ENCODE measurements at places on chromosomes 5 and 9.

- DNase-seq = no peak
Observed at GRCh38 chr5:18050776-18051175, 416.5 kb downstream of the TAF11L14 start.

DNA sequence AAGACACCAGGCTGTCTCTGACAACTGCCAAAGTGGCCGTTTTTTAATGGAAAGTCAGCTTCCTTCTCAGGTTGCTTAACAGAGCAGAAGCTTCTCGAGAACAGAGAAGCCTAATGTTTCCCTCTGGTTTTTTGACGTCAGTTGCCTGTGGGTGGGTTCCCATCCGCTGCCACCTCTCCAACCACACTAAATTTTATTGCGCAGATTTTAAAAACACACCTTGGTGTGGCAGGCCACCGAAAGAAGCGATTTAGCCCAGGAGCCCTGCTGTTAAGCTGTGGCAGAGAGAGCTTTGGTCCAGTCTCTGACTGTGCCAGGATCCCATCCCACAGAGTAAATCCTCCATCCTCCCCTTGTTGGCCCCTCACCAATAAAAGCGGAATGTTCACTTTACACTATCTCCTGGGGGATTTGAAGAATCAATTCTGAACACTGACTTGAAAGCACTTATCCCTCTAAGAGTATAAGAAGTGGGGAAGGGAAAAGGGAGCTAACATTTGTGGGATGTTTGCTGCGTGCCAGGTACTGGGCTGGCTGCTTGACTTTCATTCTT lies 181.6 kb downstream of the AOPEP start:
- peak; percentile 78 for DNase-seq

DNA sequence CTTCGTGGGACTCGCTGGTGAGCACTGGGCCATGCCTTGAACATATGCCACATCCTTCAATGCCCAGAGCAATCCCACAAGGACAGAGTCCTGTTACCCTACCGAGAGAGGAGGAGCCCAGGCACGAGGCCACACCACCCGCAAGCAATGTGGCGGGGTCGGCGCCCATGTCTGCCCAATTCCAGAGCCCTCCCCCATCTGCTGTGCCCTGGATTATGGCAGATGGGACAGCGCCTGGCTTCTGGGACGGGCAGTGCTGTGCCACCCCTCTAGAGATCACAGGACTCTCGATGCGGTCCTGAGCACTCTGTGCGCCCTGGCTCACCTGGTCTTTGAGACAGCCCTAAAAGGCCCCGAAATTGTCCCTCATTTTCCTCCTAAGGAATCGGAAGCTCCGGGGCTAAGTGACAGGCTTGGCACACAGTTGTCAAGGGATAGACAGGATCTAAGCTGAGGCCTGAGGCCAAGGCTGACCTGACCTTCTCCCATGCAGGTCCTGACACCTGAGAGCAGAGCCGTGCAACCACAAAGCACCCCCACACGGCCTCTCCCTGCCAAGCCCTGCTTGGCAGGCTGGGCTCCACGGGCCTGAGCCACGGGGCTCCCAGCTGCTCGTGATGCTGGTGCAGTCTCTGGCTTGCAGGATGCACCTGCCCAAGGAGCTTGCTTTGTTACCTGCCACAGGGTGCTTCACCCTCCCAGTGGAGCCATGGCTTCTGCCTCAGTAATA lies 48.8 kb downstream of the PRRT1B start:
- no peak for DNase-seq

- no peak for DNase-seq
Observed at GRCh38 chr5:129124608-129125007, 30.1 kb downstream of the ISOC1 start.

- peak; percentile 70 for DNase-seq
Observed at GRCh38 chr9:98318834-98319478, 63.5 kb upstream of the TBC1D2 start.

- no peak for DNase-seq
Observed at GRCh38 chr5:23412515-23412914, 94.9 kb upstream of the PRDM9 start.

GRCh38 chr5:527646-528628 lies 3.7 kb upstream of the SLC9A3 start:
- no peak for DNase-seq

- DNase-seq = no peak
Observed at GRCh38 chr9:118263949-118264348, 559.7 kb downstream of the TLR4 start.

DNA sequence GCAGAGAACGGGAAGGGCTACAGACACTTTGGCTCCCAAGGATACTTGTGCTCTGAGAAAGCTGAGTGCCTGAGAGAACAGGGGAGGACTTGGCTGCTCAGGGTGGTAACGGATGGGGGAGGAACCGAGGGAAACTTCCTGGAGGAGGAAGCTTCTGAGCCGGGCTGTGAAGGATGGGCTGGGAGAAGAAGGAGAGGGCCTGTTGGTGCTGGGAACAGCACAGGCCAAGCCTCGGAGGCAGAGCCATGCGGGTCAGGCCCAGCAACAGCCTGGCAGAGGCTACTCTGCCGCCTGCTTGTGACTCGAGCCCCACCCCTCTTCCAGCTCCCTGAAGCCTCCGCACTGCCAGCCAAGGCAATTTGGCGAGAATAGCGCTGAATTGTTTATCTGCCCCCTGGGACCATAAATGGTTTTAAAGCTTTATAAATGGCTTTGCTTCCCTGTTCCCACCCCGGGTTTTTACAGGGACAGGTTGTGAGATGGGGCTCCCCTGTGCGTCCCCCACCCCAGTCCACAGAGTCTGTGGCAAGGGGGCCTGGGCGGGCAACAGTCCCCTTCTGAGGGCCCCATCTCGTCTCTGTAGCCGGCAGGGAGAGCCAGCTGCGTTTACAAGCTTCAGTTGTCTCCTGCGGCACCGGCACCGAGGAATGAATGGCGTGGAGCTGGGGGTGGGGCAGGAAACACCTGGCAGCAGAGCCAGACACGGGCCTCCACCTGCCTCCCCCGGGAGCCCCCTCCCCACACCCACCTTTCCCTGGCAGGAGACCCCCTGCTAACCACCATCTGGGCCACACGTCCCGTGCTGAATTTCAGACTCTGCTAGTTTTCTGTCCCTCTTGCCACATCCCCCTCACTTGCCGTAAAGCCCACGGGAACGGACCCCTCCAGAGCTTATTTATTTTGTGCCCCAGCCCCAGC lies 24.4 kb downstream of the FAM163B start:
- no peak for DNase-seq

GRCh38 chr5:130102960-130103359 lies 198.7 kb downstream of the CHSY3 start:
- DNase-seq = peak; percentile 47

DNA sequence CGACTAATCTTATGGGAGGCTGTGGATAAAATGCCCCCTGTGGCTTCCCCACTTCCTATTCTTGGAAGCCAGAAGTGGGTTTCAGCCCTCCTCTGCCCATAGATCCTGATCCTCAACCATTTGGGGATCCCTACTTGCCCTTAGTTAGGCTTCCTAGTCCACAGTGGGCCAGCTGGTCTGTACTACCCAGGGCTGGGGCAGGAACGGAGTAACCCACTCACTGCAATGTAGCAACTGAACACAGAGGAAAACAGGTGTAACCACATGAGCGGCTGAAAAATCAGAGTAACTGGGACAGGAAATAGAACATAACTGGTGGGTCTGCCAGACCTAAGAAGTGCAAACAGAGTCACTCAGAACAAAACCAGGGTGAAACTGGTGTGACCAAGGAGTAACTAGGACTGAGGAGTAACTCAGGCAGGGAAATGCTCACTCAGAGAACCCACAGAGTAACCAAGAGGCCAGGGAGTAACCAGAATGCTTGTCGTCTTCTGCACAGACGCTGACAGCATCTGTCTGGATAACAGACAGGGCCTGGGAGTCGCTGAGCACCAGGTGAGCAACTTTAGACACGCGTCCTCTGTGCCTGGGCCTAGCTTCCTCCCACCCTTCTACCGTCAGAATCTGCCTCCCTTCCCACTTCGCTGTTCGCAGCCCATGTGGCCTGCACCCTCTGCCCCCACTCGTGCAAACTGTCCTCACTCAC lies 1.0 kb downstream of the AQP3 start:
- no peak for DNase-seq

DNA sequence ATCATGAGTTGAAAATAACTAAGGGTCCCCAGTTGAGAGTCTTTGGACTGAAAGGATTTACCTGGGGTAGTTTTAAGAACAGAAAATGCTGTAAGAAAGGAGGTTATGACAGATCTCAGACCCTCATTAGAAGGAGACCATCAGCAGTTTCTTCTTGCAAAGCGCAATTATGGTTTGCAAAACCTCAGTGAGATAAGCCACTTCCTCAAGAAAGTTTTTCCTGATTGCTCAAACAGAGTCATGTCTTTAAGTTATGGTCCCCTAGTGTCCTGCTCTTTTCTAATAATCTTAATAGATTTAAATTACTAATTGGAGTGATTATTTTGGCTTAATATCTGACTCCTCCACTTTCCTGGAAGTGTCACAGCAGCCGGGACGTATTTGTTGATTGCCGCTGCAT lies 293.2 kb upstream of the KLF4 start:
- no peak for DNase-seq

DNA sequence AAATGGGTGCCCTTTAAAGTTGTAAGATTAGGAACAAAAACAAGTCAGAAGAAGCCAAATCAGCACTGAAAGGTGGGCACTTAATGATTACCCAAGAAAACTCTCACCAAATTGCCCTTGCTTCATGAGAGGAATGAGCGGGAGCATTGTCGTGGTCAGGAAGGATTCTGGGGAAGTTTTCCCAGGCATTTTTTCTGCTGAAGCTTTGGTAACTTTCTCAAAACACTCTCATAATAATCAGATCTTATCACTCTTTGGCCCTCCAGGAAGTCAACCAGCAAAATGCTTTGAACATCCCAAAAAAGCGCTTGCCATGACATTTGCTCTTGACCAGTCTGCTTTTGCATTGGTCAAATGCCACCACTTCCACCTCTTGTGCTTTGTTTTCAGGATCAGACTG lies 10.4 kb upstream of the PCDHGC3 start:
- DNase-seq = peak; percentile 37

GRCh38 chr5:15992918-15993317 lies 186.7 kb downstream of the MARCHF11 start:
- DNase-seq = peak; percentile 67

DNA sequence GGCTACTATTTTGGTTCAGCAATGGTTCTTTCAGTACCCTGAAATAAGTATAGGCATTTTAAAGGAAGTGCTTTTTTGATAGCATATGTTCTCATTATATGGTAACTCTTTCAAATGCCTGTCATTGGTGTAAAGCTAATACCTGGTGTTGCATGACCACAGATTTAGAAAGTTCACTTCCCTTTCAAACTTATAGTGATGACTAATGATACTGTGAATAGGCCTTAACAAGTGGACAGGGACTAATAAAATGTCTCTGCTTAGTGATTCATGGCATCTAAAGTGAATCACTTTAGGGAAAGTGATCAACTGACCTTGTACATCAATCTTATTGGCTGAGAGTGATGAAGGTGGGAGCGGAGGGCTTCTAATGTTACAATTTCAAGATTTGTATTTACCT lies 21.6 kb downstream of the MRPL22 start:
- peak; percentile 28 for DNase-seq

- DNase-seq = no peak
Observed at GRCh38 chr9:137167277-137167746, 2.5 kb downstream of the LRRC26 start.

DNA sequence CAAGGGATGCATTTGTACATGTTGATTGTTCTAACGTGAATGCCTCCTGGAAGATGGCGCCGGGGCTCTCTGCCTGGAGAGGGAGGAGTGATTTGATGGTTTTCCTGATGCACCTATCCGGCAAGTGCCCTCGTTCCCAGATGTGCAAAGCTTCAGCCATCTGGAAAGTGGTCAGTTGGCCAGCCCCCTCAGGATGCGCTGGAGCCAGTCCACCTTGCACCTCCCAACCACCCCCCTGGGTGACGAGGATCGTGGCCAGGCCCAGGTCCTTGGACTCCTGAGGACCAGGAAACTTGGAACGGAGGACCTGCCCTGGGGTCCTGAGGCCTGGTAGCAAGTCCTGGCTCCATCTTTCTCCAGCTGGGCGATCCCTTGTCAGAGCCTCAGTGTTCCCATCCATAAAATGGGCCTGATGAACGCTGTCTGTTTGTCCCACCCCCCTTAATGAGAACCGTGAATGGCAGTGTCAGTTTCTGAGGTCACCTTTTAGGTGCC lies 23.6 kb upstream of the RNU6ATAC start:
- DNase-seq = no peak

DNA sequence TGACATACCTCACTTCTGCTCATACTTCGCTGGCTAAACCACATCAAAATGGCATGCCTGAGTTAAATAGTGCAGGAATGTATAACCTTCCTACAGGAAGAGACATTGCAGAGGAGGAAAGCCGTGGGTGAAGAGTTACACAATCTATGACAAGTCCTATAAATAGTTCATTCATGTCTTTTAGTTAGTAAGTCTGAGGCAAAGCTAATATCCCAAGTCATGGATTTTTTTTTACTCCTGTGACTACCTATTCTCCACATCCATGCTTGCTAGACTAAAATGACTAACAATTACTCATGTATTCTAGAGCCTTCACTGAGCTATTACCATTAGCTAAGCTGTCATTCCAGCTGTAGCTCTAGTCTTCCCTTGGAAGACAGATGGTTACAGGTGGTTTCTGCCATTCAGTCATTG lies 391.3 kb downstream of the NR2F1-AS1 start:
- peak; percentile 98 for DNase-seq

- no peak for DNase-seq
Observed at GRCh38 chr9:90939351-90939750, 137.7 kb downstream of the SYK start.

DNA sequence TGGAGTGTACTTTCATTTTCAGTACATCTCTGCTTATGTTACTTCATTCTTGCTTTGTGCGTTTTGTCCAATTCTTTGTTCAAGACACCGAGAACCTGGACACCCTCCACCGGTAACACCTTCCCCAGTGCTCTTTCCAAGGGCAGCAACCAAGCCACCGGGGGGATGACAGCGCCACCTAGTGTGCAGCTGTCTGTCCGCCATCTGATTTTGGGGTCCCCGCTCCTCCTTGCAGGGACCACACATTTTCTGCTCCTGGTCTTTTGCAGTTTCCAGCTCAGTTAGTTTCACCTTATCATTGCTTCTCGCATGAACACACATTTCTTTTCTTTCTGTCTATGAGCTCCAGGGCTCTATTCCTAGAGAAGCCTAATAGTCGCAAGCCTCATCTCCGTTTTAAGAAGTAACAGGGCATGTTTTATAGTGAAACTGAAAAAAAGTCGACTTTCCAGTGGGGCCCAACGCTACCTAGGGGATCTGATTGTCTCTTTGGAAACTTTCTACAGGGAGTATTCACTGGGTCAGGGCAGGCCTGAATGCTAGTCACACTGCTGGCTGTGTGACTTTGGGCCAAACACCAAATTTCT lies 152.1 kb downstream of the FSTL4 start:
- no peak for DNase-seq

DNA sequence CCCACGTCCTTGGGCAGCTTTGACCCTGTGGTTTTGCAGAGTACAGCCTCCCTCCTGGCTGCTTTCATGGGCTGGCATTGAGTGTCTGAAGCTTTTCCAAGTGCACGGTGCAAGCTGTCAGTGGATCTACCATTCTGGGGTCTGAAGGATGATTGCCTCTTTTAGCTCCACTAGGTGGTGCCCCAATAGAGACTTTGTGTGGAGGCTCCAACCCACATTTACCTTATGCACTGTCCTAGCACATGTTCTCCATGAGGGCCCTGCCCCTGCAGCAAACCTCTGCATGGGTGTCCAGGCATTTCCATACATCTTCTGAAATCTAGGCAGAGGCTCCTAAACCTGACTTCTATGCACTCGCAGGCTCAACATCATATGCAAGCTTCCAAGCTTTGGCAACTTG lies 644.2 kb upstream of the CDH9 start:
- DNase-seq = no peak

GRCh38 chr5:24783596-24783995 lies 138.8 kb upstream of the CDH10 start:
- DNase-seq = no peak

- no peak for DNase-seq
Observed at GRCh38 chr9:93122721-93123221, 11.3 kb downstream of the NINJ1 start.

Measured in fibroblast of upper back skin (primary cell).